ENCODE measurements at places on chromosomes 1 and 21. TPM values are rescaled to one million over a fixed set of nuclear protein-coding genes. Genes with fewer than 3 reads are reported as not detected.

C21orf58 gene
- polyA plus RNA-seq, result 11.4 TPM

- DNase-seq, result no peak
These were observed 5.2 kb upstream of the DMRTB1 start for GRCh38 chr1:53454019-53454418.

- DNase-seq, result no peak
These were observed 839.4 kb upstream of the ADAMTS5 start for GRCh38 chr21:27806281-27806680.

GRCh38 chr21:37848721-37849490 lies 67.4 kb downstream of the KCNJ6 start:
- DNase-seq, result no peak

DNA sequence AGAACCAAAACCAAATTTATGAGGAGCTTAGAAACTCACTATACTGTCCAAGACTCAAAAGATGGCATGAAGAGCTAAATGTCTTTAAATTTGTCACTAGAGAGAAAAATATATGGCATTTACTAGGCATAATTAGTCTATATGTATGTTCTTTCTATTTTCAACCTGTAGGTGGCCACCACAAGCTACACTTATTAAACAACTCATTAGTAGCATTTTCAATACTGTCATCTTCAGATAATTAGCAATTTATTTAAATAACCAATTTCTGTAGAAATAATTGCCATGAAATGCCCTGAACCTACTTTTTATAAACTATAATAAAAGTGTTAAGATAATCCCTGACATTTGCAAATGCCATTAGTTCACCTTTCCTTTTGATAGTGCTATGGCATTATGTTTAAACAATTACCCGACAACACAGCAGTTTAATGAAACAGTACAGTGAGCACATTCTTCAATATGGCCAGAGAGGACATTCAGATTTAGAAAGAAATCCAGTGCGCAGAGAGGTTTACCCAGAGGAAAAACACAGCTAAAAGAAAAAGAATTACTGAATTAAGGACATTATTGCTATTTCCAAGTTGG lies 522.5 kb downstream of the PTBP2 start:
- DNase-seq, result no peak

USP24 gene
- polyA plus RNA-seq, result 24.3 TPM

DNA sequence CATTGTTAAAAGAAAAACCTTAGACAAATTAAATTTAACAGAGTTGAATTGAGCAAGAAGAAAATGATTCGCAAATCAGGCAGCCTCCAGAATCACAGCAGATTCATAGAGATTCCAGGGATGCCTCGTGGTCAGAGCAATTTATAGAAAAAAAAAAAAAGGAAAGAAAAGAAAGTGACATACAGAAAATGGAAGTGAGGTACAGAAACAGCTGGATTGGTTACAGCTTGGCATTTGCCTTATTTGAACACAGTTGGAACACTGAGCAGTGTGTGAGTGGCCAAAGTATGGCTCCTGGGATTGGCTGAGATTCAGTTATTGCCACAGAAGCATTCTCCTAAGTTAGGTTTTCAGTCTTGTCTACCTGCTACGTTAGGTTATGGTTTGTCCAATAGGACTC lies 9.1 kb upstream of the C21orf91 start:
- DNase-seq, result no peak

GPR37L1 gene
- 0.07 TPM for polyA plus RNA-seq

OR2T2 gene
- not detected for polyA plus RNA-seq

DNA sequence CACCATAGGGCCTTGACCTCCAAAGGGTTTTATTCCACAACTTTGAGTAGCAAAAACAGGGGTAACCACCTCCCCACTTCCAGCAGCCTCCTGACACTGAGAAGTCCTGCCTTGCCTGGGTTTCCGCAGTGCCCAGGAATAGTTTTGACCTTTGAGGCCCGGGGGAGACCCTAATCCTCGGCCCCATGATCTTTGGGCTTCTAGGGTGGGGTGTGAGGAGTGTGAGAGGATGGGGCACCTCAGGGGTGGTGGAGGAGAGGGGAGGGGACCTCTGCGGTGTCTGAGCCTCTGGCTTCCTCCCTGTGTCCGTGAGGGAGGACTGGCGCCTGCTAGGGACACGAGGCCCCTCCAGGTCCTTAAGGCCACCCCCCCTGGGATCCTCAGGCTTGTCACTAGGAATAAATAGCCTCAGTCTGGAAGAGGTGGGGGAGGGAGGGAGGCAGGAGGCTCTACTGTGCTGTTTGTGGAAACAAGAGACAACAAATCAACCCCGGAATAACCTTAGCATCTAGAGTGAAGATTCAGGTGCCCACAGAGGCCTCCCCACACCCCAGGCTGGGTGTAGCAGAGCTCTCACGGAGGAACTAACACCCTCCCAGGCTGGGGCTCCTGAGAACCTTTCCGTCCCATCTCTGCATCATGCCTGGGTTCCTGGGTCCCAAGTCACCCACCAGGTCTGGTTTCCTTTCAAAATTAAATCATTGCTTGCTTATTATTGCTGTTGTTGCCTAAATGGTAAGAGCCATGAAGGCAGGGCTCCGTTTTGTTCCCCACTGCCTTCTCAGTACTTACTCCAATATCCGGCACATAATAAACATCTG lies 904 bp upstream of the FHL3 start:
- no peak for DNase-seq

- DNase-seq, result no peak
These were observed 25.3 kb upstream of the PIK3CD start for GRCh38 chr1:9626201-9626608.

GRCh38 chr1:210072896-210073504 lies 135.0 kb downstream of the SYT14 start:
- DNase-seq, result no peak

- DNase-seq, result no peak
These were observed 22.0 kb downstream of the IVNS1ABP start for GRCh38 chr1:185295091-185295490.

FCRL3 gene
- 0.26 TPM for polyA plus RNA-seq

- no peak for DNase-seq
These were observed 36.0 kb downstream of the AHDC1 start for GRCh38 chr1:27567971-27568299.

DNA sequence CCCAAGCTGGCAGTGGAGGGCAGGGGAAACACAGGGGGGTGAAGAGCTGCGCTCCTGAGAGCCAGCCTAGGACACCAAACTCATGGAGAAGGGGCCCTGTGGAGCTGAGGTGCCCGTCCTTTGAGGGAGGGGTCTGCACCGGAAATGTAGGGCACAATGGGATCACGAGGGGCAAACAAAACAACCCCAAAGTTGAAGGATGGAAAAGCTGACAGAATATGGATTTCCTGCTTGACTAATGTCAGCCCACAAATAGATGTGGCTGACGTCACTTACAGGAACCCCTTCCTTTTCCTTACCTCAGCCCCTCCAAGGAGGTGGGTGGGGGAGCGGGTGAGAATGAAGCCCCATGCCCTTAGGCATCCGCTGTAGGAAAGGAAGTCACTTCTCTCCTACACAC lies 110.9 kb downstream of the KCNN3 start:
- no peak for DNase-seq

FCRLB gene
- polyA plus RNA-seq, result 6.0 TPM

- DNase-seq, result no peak
These were observed 44.9 kb upstream of the TINAGL1 start for GRCh38 chr1:31531177-31531999.

DNA sequence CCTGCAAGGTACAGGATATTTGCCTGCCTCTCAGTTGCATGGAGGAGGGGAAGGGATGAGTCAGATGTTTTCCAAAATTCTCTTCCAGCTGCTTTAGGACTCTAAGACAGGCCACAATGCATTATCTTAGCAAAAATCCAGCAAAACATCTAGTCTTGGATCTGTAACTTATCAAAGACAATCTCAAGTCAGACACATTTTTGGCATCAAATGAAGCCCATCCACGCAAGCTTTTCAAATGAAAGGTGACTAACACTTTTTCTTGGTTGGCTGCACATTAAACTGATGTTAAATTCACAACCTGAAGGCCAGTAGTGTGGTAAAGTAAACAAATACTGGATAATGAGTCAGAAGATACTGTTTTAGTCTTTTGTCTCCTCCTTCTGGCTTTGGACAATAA lies 21.3 kb downstream of the FAM78B start:
- DNase-seq, result no peak

- no peak for DNase-seq
These were observed 14.6 kb downstream of the CACNA1E start for GRCh38 chr1:181497870-181498269.

TNFRSF4 gene
- polyA plus RNA-seq, result 1.5 TPM

AGBL4 gene
- polyA plus RNA-seq, result 1.3 TPM

GRCh38 chr1:22131875-22132486 lies 10.9 kb downstream of the WNT4 start:
- DNase-seq, result no peak

DNA sequence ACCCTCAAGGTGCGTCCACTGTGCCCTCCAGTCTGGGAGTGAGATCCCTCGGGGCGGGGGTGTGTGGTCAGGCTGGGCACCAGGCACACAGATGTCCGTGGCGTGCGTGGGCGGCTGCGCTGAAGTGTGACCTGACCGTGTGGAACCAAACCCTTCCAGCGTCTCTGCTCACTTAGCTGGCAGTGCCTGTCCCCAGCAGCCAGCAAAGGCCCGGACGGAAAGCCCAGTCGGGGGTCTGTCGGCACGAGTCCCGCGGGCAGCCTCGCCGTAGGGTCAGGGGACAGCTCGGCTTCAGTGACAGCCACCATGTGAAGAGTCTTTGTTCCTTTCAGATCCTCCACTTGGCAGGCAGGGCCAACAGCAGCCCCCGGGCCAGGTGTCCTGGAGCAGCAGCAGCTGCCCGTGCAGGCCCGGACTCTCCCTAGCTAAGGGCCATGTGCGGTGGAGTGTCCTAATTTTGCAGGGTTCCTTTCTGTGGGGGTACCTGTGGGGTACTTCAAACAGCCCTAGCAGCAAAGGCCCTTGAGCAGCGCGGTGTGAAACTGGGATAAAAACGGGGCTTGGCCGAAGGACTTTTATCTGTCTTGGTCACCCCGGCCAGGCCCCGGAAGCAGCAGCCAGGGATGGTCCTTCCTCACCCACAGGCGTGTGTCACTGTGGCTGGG lies 11.6 kb downstream of the TTLL10 start:
- DNase-seq, result no peak

USP1 gene
- 75.5 TPM for polyA plus RNA-seq

AK4 gene
- 55.7 TPM for polyA plus RNA-seq

DNA sequence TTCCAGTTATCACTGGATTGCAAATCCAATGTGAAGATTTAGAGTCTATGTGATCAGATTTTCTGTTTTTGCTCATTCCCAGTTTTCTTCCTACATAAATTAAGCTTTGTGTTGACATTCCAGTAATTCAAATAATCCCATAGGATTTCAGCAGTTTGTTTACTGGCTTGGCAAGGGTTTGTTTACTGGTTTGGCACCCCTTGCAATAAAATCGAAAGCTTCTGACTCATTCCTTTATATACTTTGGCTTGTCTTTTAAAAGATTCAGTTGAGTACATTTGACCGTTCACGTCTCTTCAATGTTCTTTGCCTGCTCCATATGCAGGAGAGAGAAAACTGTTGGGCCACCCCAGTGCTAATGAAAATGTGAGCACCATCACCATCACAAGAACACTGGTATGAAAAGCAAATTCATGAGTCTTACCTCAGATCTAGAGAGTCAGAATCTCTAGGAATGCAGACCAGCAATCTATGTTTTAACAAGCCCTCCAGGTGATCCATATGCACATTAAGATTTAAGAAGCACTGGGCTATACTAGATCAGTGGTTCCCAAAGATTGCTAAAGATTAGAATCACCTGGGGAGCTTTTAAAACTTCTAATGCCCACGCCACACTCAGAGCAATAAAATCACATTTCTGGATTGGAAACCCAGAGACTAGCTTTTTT lies 32.8 kb downstream of the ZC3H11B start:
- no peak for DNase-seq

- DNase-seq, result no peak
These were observed 241.0 kb upstream of the SNX7 start for GRCh38 chr1:98420376-98421084.

DNA sequence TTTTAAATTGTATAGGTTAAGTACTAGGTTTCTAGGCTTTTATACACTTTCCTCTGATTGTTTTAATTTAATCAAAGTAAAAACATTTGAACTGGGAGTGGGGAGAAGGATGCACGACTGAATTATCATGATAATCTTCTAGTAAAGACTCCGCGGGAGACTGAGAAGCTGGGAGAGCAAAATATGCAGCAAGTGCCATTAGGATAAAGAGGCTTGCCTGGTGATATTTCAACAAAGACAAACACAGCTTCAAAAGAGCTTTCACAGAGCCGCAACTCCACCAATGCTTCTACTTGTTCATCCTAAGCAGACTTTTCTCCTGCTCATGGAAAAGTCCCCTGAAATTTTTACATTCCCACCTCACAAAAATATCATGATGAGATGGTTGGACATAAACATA lies 239.0 kb upstream of the PTBP2 start:
- no peak for DNase-seq

TFAP2E gene
- polyA plus RNA-seq, result 0.96 TPM

GRCh38 chr1:212860713-212861581 lies 2.9 kb downstream of the FLVCR1 start:
- DNase-seq, result no peak

DNA sequence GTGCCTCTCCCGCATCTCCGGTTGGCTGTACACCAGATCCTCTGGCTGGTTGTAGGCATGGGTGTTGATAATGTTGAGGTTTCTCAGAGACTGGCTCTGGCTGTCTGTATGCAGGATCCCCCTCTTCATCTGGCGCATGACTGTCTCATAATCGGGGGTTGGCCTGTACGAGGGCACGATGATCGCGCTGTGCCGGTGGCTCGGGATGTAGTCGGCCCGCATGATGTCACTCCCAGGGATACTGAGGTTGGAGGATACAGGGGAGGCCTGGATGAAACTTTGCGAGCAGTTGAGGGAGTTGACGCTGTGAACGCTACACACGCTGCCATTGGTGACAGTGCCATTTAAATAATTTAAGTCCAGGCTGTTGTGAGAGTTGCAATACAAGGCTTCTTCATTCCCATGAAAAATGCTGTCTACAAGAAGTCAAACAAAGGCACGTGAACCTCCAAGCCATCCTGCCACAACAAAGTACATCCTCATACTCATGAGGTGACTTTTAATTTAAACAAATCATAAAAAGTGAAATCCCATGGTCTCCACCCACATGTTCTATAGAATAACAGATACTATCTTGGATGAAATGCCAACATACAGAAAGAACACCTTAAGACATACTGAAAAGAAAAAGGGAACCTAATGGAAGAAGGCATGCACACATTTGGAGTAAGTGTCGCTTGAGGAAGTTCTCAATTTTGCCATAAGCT lies 103.6 kb downstream of the SMYD2 start:
- no peak for DNase-seq

DNA sequence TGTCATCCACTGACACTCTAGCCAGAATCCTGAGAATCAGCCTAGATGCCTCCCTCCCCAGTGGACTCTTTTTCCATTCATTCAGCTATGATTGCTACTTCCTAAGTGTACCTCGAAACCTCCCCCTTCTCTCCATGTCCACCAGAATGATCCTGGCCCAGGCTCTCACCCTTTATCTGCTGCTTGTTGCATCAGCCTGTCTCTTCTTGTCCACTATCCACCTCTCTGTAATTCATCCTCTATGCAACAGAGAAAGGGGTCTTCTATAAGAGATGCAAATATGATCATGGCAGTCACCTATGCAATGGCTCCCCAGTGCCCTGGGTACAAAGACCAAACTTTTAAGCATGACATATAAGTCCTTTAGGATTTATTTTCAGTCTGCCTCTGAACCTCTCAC lies 37.7 kb downstream of the JUN start:
- no peak for DNase-seq

- no peak for DNase-seq
These were observed 62.4 kb downstream of the SLC22A15 start for GRCh38 chr1:116038679-116039078.

- DNase-seq, result no peak
These were observed 158.5 kb upstream of the FGGY start for GRCh38 chr1:59138402-59138801.
